CD4-positive, CD25-positive, alpha-beta regulatory T cell (primary cell): ENCODE measurements at places on chromosomes 2 and 18.

- no peak for DNase-seq
Measured at GRCh38 chr18:63028380-63028779, 291.2 kb downstream of the BCL2 start.

GRCh38 chr2:239763433-239764097 is 261.6 kb downstream of the NDUFA10 start:
- no peak for DNase-seq

DNA sequence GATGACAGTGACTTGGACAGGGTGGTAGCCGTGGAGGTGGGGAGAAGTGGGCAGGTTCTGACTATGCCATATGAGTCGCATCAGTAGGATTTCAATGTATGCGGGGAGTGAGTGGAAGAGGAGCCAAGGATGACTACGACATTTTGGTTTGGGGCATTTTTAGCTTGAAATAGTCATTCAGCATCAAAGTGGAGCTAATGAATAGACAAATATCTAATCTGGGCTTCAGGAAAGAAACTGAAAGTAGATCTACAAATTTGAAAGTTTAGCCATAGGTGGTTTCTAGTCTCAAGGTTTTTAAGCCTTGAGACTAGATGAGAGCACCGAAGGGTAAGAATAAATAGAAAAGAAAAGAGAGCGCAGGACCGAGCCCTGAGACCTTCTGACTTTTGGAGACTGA is 58.3 kb downstream of the FEZ2 start:
- no peak for DNase-seq

DNA sequence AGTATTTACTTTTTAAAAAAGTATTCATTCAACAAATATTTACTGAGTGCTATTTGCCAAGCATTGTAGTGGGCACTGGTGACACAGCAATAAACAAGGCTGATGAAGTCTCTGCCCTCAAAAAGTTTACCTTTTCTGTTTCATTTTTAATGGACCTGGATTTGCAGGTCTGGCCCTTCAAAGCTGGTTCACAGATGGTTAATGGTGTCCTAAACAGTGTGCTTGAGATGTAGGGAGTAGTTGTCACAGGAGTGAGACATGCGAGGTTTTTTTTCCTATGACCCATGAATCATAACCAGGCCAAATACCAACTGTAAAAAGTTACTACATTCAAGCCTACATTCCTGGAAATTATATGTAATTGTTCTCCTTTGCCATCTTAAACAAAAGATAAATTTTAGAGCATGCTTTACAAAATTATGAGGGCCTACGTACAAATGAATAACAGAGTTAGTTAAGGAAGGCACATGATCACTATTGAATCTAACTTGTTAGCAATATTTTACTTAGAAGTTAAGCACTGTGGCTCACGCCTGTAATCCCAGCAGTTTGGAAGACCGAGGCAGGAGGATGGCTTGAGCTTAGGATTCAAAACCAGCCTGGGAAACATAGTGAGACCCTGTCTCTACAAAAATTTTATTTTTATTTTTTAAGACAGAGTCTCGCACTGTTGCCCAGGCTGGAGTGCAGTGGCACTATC is 223.9 kb downstream of the MBD5 start:
- DNase-seq, result no peak

GRCh38 chr2:48719480-48720177 is 35.9 kb downstream of the LHCGR start:
- DNase-seq, result no peak

DNA sequence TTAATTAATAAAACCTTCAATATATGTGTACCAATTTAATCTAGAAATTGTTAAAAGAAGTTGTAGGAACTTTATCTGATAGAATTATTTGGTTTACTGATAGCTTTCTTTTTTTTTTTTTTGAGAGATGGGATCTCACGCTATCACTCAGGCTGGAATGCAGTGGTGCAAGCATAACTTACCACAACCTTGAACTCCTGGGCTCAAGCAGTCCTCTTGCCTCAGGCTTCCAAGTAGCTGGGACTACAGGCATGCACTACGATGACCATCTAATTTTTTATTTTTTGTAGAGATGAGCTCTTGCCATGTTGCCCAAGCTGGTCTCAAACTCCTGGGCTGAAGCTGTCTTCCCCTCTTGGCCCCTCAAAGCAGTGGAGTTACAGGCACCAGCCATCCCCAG is 66.8 kb downstream of the CCDC138 start:
- DNase-seq, result no peak

DNA sequence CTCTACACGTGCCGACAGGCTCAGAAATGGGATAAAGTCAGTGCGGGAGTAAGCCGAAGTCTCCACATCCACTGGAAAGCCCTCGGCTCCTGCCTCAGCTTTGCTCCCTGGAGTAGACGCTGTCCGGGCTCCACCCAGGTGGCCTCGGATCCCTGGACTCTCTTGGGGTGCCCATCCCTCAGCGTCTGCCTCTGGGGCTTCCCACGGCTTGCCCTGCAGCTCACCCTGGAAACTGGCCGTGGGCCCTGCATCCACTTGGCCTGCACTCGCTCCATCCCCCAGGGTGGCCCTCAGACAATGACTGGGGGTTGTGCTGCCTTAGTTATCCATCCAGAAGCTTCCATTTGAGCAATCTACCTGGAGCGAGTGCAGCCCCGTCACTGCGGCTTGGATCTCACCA is 36.2 kb upstream of the TAF1B start:
- no peak for DNase-seq

GRCh38 chr18:58838946-58839345 is 25.7 kb upstream of the ZNF532 start:
- no peak for DNase-seq

DNA sequence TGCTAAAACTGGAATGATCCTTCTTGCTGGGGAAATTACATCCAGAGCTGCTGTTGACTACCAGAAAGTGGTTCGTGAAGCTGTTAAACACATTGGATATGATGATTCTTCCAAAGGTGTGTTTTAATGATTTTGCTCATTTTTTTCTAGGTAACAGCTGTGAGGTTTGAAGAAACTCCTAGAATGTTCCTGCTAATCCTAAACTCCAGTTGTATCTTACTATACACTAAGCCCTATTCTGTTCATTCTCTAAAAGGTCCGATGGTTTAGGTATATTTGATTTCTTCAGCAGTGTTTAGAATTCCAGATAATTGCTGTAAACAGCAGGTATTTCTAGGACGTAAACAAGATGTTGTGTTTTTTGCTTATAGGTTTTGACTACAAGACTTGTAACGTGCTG is 2.3 kb downstream of the MAT2A start:
- no peak for DNase-seq

DNA sequence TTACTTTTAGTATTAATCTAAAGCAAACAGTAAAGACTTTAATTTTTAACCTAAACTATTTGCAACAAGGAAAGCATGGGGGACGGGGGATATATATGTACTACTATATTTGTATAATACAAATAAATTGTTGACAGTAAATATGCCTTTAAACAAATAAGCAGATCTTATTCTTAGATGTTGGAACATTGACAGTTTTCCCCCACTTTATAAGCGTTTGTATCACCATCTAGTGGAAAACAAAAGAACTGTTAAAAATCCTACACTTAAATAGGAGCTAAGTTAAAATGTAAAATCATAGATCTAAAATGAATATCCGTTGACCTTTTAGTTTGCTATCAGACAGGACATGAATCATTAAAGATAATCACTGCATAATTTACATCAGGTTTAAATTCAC is 50.0 kb downstream of the RBBP8 start:
- no peak for DNase-seq

GRCh38 chr18:78296166-78296565 is 683.5 kb upstream of the SALL3 start:
- no peak for DNase-seq

- no peak for DNase-seq
Measured at GRCh38 chr2:15074751-15075700, 442.5 kb downstream of the LRATD1 start.

DNA sequence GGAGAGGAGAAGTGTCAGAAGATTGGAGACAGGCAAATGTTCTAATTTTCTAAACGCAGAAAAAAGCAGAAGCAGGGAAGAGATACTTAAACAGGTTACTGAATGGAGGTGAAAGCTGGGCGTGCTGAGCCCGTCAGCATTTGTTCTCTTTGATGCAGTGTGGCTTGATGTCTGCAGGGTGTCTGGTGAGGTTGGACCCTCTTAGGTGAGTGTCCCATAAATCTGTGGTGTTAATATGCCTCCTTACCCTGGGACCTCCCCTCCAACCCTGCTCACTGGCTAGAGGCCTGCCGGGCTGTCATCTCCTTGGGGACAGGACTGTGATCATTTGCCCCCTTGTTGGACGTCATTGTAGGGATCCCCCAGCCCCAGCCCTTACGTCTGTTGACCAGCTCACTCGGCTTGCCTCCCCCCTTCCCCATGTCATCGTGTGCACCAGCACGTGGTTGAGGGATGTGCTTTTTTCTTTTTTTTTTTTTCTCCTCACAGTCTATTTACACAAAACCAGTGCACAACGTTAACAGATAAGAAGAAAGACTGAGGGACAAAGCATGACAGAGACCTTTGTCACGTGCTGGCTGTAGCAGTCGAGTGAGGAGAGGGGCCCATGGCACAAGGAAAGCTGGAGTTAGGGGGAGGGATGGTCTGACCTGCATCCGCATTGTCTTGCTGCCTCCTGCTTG is 56.4 kb downstream of the NCK2 start:
- no peak for DNase-seq

DNA sequence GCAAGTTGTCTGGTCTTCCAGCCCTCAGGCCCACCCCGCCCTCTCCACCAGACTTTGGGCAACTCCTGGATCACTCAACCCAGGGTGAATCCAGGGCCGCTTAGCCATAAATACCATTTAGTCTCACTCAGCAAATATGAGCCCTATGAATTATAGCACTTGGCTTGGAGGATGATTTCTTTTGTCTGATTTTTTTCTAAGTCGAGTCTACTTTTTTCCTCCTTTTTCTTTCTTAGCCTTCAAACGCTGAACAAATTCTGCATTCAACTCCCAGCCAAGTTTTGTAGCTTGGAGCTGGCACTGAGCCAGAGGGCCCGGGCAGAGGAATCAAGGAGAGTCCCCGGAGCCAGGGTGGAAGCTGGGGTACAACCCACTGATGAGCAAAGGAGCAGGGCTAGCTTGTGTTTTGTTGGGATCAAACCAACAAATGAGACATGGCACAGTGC is 48.7 kb downstream of the SERTAD2 start:
- DNase-seq, result no peak
